Renal pelvis (tissue), 12 donors: ENCODE measurements at places on chromosomes 7 and 10. TPM values are rescaled to one million over a fixed set of nuclear protein-coding genes. Genes with fewer than 3 reads are reported as not detected.

GRCh38 chr10:27743012-27743876 lies 2.4 kb downstream of the MKX start:
- no peak for DNase-seq

DNA sequence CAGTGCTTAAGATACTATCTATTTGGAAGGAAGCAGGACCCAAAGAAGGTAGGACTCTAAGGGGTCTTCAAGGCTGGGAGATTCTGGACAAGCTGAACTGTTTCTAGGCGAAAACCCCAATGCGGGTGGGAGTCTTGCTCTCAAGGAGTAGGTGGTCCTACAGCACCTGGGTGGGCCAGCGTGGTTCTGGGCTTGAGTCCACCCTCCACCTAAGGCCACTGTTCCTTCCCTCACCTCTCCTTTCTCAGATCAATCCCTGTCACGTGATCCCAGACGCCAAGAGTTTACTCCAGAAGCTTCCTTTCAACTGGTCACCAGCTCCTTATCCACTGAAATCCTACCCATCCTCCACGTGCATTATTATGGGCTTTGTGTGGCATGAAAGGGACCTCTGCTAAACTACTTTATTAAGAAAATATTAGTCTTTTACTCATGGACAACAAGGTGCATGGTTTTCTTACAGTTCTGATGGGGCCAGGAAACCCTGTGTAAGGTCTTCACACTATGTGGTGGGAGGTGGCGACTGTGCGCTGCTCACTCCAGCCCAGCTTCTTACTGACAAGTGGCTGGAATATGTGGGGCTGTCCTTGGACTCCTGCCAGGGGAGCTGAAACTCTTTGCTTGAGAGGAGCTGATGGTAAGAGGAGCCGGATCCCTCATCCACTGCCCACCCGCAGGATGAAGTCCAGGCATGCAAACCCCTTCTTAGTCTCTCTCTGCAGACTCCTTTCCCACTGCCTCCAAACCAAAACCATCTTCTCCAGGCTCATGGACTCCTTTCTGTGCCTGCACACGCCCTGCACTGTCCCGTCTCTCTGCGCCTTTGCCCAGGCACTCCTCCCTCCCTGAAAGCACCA lies 1.6 kb downstream of the ZNF746 start:
- DNase-seq, result peak; percentile 83

DNA sequence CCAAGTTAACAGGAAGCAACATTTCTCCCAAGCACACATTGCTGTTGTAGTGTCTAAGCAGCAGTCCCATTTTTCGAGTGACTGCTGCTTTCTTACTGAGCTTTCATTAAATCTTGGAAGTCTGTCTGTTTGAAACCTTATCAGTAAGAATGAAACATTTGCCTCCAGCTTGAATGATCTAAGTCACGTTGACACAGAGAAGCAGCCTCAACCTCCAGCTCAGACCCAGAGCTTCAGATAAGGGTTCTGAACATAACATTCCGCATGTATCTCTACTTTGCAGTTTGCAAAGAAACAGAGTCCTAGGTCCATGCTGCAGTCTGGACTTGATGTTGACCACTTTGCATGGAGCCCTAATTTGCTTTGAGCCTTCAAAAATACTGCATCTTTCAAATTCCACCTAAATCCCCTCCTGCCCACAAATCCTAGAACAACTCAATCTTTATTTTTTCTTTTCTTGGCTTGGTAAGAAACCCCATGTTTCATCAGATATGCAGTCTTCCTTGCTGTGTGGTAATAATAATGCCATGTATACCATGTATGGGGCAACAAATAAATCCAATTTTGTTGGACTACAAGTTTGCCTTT lies 698.7 kb upstream of the IGFBP3 start:
- DNase-seq, result no peak

DNA sequence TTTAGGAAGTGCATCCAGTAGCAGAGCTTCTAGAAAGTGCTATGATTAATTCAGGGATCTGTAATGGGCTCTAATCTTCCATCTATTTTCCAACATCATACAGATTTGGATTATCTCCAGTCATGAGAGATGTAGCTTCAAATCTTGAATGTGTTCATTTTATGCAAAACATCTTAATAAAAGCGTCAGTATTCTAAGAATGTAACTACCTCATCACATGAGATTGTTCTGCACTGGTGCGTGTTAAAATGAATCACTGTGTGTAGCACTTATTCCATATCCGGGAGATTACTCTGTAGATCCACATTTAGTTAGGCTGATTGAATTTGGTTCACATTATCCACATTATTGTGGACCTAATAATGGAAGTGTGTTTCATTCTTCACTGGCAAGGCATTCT lies 344.9 kb upstream of the CHRM2 start:
- no peak for DNase-seq

Gene RBM33
- 31.9 TPM for polyA plus RNA-seq
